ENCODE measurements at places on chromosomes 13 and 19.

- no peaks in the 10 kb centered on the region for H3K36me3 ChIP-seq
- no peak overlapping the region for H3K27ac ChIP-seq
- H3K4me3 ChIP-seq, result no peak overlapping the region
- DNase-seq, result no peak
- H3K27me3 ChIP-seq, result no peaks in the 10 kb centered on the region
Measured at GRCh38 chr13:112928972-112929782, 39.8 kb upstream of the MCF2L start.

- no peaks in the 10 kb centered on the region for H3K4me1 ChIP-seq
- no peak overlapping the region for H3K27ac ChIP-seq
- H3K27me3 ChIP-seq, result no peaks in the 10 kb centered on the region
- DNase-seq, result no peak
- H3K36me3 ChIP-seq, result no peaks in the 10 kb centered on the region
- H3K4me3 ChIP-seq, result no peak overlapping the region
Measured at GRCh38 chr13:29452773-29453616, 142.5 kb downstream of the SLC7A1 start.

GRCh38 chr19:30235946-30236345 is 136.2 kb upstream of the ZNF536 start:
- H3K27me3 ChIP-seq, result peaks cover 22% of the 10 kb centered on the region
- H3K4me1 ChIP-seq, result peaks cover 25% of the 10 kb centered on the region
- no peak overlapping the region for H3K27ac ChIP-seq
- DNase-seq, result peak; percentile 74

GRCh38 chr19:6853868-6854267 is 33.5 kb upstream of the ADGRE1 start:
- H3K4me1 ChIP-seq, result no peaks in the 10 kb centered on the region
- no peak for DNase-seq
- no peaks in the 10 kb centered on the region for H3K27me3 ChIP-seq
- no peak overlapping the region for H3K27ac ChIP-seq

- H3K4me3 ChIP-seq, result no peak overlapping the region
- no peaks in the 10 kb centered on the region for H3K4me1 ChIP-seq
- no peaks in the 10 kb centered on the region for H3K36me3 ChIP-seq
- no peak for DNase-seq
- H3K27me3 ChIP-seq, result no peaks in the 10 kb centered on the region
- H3K27ac ChIP-seq, result no peak overlapping the region
Measured at GRCh38 chr13:23870356-23871140, 18.7 kb downstream of the MIPEP start.

GRCh38 chr19:8028951-8029491 is 23.5 kb upstream of the CCL25 start:
- H3K4me3 ChIP-seq, result no peak overlapping the region
- H3K27ac ChIP-seq, result peak overlapping the region; percentile 99
- peaks cover 53% of the 10 kb centered on the region for H3K4me1 ChIP-seq
- no peaks in the 10 kb centered on the region for H3K36me3 ChIP-seq
- H3K27me3 ChIP-seq, result no peaks in the 10 kb centered on the region

DNA sequence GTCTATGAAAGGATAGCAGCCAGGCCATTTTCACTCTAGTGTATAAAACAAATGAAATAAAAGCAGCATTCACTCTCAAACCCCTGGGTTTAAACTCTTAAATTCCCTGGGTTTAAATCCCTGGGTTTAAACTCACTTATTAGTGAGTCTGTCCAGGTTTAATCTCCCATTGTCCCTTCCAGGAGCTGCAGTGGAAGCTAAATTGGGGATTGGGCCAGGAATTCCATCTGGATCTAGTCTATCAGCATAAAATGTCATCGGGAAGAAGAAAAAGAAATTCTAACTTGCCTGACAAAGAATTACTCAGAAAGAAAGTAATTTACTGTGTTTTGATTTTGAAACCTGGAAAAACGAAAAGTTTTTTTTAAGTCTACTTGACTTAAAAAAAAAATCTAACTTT is 54.8 kb downstream of the FRY start:
- no peak overlapping the region for H3K4me3 ChIP-seq
- H3K36me3 ChIP-seq, result no peaks in the 10 kb centered on the region
- peak overlapping the region; percentile 49 for H3K27ac ChIP-seq
- peaks cover 55% of the 10 kb centered on the region for H3K4me1 ChIP-seq
- peak; percentile 56 for DNase-seq

- DNase-seq, result no peak
- no peaks in the 10 kb centered on the region for H3K4me1 ChIP-seq
- H3K36me3 ChIP-seq, result no peaks in the 10 kb centered on the region
- no peak overlapping the region for H3K4me3 ChIP-seq
- H3K27ac ChIP-seq, result no peak overlapping the region
Measured at GRCh38 chr13:76725211-76725610, 161.0 kb downstream of the KCTD12 start.

Data from neural progenitor cell (in vitro differentiated cells).